ENCODE measurements at places on chromosomes 4 and X.

DNA sequence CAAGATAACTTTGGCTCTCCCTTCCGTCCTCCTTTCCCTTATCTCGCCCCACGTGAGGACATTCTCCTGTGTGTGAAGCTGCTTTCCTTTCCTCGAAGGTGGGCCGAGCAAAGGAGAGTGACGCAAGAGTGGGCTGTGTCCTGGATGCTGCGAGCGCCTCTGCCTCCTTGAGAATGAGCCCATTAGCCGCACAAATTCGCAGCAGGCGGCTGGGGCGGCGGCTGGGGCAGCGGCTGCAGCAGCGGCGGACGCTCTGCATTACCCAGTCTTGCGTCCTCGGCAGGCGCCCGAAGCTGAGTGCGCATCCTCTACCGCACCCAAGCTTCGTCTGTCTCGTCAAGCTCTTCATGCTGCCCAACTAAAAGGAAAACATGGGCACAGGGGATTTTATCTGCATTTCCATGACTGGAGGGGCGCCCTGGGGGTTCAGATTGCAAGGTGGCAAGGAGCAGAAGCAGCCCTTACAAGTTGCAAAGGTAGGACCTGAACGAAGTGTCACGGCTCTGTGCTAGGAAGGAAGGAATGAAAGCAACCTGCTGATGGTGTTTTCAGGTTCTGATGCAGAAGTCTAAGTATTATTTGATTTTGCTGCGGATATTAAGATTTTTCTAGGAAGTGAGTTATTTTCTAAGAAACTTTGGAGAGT is at the start of gene SYNPO2:
Gene SYNPO2, plus strand, starts transcription at position 189 of the 646 bp plus-strand sequence. Its CDS starts 183 bp downstream, at position 372.
- DNase-seq: no peak

DNA sequence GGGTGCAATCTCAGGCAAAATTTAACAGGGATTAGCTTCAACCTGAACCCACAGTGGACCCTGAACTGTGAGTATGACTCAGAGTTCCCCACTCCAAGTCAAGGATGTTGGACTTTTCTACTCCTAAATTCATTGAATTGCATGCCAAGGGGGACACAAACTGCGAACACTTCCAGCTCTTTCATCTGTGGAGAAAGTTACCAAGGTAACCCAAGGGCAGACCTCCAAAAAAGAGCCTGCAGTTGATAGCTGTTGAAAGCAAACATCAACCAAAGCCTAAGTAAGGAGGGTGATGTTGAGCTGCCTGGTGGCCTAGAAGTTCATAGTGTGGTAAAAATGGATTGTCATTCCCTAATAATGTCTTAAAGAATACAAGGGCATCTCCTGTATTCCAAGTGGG is 1242.9 kb downstream of the C4orf33 start:
- DNase-seq: no peak

GRCh38 chr4:155761916-155762315 is 3.1 kb downstream of the GUCY1B1 start:
- no peak for DNase-seq

DNA sequence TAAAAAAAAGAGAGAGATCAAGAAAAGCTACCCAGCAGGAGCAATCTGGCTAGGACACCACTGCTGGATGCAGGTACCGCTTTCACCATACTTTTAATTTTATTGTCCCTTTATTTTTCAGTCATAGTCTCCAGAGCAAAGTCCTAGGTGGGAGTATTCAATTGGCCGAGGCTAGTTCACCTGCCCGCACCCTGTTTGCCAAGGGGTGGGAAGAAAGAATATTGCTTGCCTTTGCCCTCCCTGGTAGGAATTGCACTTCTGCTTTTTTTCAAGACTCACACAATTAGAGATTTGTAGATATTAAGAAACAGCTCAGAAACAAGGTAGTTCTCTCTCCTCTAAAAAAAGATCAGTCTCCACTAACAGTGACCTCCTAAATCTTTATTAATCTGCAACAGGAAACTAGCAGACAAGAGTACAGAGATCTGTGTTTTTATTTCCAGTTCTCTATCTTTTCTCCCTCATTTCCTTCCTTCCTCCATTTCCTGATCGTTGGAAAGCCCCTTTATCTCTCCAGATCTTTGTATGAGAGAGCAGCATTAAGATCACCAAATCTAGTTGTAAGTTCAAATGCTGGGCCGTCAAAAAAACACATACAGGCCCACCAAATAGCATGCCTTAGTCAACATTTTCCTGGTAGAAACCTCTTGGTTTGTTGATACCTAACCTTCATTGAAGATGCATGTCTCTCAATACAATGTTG is 9.4 kb upstream of the RPGR start:
- no peak for DNase-seq

DNA sequence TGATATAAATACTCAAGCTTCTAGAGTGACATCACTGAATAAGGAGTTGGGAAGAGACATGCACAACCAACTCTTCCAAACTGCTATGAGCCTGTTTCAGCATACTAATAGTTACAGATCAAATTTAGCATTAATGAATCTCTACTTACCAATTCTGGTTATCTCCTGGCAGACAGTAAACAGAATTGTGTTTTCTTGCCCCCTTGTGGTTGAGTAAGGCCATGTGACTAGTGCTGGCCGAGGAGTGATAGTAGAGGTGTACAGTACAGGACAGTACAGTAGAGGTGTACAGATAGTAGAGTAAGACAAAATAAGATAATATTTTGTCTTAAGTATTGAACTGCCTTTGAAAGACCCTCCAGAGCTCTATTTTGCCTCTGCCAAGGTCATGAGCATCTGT is 681.4 kb downstream of the GABRG1 start:
- no peak for DNase-seq

- DNase-seq: no peak
Observed at GRCh38 chrX:20274121-20274520, 7.4 kb upstream of the RPS6KA3 start.
